ENCODE measurements at places on chromosomes 6 and 20. TPM values are rescaled to one million over a fixed set of nuclear protein-coding genes. Genes with fewer than 3 reads are reported as not detected.

DNA sequence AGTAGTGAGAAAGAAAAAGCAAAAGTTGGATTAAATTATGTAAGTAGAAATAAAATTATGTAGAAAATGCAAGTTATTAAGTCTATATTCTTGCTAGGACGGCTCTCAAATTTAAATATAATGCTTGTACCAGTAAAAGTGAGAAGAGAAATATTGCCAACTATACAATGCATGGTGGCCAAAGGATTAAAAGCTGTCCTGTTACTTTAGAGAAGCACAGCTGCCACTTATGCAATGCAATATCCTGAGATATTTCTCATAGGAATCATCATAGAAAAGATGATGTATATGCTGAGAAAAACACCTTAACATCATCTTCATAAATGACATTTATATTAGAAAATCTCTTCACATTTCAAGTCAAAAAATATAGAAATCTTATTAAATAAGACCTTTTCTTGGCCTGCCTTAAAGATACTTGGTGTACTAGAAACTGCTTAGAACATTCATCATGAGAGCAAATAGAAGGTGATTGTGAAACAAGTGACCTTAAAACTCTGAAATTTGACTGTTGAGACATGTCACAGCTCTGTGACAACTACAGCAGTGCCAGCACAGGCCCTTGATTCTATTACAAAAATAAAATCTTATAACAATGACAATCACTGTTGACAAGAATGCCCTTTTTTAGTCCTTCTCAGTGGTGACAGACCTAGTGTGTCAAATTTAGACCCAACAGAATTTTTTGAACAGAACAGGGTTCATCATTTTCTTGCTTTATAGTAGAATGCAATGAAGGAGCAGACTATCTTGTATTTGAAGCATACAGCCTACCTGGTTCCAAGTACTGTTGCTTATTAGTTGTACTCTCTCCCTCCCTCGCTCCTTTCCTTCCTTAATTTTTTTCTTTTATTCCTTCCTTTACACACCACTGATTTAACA lies 173.1 kb downstream of the CLVS2 start:
- DNase-seq = no peak

DNA sequence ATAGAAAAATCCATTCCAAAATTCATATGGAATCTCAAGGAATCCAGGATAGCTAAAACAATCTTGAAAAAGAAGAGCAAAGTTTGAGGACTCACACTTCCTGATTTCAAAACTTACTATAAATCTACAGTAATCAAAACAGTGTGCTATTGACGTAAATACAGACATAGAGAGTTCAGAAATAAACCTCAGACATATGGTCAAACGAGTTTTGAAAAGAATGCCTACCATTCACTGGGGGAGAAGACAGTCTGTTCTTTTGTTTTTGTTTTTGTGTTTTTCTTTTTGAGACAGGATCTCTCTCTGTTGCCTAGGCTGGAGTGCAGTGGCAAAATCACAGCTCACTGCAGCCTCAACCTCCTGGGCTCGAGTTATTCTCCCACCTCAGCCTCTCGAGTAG lies 25.3 kb upstream of the PROKR2 start:
- no peak for DNase-seq

GRCh38 chr20:14288341-14289330 lies 48.8 kb downstream of the FLRT3 start:
- DNase-seq = no peak

- DNase-seq = no peak
Observed at GRCh38 chr6:94272327-94272726, 853.0 kb upstream of the EPHA7 start.

DNA sequence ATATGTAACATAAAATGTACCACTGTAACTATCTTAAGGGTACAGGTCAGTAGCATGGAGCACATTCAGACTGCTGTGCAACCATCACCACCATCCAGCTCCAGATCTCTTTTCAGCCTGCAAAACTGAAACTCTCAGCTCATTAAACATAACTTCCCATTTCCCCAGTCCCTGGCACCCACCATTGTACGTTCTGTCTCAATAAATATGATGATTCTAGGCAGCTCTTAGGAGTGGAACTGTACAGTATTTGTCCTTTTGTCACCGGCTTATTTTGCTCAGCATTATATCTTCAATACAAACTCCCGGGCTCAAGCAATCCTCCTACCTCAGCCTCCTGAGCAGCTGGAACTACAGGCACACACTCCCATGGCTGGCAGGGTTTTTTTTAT lies 1.5 kb downstream of the ZC3H12D start:
- no peak for DNase-seq

DNA sequence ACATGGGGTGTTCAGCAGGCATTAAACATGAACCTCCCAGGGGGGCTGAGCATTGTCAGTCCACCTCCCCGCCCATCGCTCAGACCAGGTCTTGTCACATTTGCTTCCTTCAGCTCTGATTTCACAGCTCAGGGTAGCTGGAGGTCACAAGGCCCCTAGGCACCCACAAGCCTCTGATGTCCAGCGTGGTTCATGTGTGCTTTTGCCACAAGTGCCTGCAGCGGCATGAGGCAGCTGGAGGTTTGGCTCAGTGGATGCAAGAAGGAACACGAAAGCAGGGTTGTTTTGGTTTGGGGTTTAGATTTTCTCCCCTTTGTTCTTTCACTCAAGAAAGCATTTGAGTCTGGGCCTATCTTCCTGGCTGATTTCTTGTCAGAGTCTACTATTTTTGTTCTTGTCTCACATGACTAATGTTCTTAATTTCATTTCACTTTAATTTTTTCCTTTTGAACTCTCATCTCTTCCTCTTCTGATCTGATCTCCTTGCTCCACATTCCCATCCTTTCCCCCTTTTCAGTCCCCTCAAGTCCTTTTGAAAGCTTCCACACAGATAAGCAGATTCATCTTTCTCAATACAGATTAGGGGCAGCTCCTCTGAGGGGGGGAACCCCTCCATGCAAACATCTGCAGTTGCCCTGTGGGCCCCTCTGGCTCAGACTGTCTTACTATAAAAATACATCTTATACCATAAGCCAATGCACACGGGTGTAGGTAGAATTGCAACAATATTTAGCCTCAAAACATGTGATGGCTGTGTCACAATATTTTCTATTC lies 68.1 kb upstream of the CEP85L start:
- DNase-seq = no peak

DNA sequence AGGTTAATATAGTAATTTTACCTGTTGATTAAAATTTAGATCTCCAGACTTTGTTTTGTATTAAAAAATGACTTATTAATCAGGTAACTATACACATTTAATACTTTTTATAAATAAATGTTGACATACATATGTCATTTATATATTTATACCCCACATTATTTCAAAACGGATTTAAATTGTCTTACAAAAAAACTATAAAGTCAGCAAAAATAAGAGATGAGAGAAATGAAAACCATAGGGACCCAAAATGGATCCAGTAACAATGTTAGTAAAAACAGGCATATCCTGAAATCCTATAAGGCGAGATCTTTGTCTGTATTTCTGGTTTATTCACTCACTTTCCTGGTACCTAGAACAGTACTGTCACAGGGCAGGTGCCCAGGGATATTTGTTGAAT lies 91.5 kb downstream of the PACRG start:
- DNase-seq = no peak

- no peak for DNase-seq
Observed at GRCh38 chr6:114989279-114989964, 646.6 kb upstream of the HS3ST5 start.

GRCh38 chr6:37705239-37706051 lies 7.8 kb upstream of the MDGA1 start:
- DNase-seq = peak; percentile 66

DNA sequence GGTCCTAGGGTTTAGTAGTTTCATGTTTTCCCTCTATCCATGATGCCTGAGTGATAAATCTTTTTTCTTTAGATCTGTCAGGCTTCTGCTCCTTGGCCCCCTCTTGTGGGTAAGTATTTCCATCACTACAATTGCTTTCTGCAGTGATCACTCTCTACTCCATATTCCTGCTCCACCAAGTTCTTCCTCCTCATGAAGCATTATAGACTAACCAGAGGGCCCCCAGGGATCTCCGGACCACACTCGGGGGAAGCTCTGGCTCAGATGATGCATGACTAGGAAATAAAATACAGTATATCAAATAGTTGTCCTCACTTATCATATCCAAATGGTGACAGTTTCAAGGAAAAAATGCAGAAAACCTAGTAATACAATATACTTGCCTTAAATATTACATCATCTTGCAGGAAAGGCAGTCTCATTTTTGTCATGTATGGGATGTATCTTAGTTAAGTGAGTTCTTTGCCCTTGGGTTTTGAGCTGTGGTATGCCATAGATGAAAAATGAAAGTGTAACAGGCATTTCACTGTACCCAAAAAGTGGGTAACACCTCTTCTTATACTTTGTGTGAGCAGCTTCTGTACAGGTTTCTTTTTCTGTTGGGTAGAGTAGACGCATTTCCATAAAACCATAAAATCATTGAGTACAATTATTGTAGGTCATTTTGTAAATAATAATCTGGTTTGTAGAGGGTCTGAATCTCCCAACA lies 200.9 kb upstream of the EYA4 start:
- DNase-seq = no peak

DNA sequence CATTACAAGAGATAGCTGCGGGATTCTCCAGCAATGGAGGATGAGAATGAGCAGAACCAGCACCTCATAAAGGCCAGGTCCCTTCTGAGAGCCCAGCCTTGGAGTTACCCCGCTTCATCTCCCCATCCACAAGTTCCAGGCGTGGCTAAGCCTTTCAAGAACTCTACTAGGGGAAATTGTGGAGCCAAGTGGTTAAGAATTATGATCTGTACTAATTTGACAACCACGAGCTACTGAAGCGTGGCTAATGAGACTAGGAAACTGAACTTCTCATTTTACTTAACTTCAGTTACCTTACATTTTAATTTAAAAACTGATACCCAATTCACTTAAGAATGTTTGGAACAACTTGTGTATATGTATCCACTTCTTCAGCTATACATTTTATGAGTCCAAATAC lies 401.0 kb downstream of the PTPRT start:
- DNase-seq = no peak

The STMND1 gene
- total RNA-seq = not detected

The PAK5 gene
- total RNA-seq = not detected

The GHRH gene
- total RNA-seq = not detected

The RIPPLY2 gene
- total RNA-seq = not detected

The KCNK16 gene
- total RNA-seq = not detected

The TP53INP2 gene
- 27.7 TPM for total RNA-seq

The TREML2 gene
- 0.49 TPM for total RNA-seq

The C6orf58 gene
- total RNA-seq = not detected
